Endothelial cell (in vitro differentiated cells): ENCODE measurements at places on chromosomes 3 and 15.
A peak's percentile ranks its signal among the peaks of the same experiment; 100 is the strongest.

DNA sequence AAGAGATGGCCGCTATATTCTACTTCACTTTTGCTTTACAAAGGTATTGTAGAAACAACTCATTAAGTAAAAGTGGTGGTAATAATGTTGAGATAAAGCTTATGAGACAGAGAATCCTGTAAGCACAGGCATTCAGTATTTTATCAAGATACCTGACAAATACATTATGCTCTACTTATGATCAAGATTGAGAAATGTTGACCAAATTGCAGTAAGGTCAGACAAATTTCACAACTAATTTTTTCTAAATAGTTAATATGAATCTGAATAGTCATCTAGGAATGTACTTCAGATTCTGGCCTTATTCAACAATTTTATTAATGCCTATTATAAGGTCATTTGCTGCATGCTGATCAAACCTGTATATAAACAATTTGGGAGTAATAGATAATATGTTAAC is 95.1 kb upstream of the MBNL1 start:
- DNase-seq, result no peak

DNA sequence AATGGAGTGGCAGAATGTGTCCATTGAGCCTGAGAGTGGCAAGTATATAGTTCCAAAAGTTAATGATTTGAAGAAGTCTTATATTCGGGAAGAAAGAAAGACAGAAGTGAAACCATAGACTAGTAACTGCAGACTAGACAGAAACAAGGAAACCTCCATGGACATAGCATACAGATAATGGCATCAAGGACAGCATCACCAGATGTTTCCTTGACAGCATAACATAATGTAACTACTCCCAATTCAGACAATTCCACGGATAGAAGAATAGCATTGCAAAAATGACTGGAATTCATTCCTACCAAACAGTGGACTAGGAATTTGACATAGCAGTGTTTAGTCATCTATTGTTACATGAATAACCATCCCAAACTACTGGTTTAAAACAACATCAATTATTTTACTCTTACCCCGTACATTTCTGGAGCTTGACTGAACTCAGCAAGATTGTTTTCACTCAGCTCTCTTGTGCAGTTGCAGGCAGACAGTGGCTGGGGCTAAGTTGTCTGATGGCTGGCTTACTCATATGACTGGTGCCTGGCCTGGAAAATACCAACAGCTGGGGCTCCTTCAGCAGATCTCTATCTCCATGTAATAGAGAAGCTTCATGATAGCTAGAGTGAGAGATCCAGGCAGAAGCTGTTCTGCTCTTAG is 109.7 kb upstream of the GADL1 start:
- no peak for DNase-seq

GRCh38 chr3:157626817-157627216 is 123.6 kb upstream of the VEPH1 start:
- no peak for DNase-seq

GRCh38 chr3:116186049-116186448 is 259.2 kb downstream of the LSAMP start:
- DNase-seq, result no peak

DNA sequence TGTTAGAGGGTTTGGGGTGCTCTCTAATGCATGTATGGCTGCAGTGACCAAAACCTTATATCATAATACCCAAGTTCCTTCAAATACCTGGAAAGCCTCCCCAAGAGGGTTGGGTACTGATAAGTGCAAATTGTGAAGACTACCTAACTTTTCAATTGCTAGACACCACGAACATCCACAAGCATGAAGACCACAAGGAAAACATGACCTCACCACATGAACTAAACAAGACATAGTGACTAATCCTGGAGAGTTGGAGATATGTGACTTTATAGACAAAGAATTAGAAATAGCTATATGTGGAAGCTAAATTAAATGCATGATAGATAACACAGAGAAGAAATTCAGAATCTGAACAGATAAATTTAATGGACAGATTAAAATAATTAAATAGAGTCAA is 23.9 kb upstream of the AADACL2 start:
- DNase-seq, result no peak

- DNase-seq, result no peak
Measured at GRCh38 chr15:30650012-30650929, 24.3 kb downstream of the ARHGAP11B start.

DNA sequence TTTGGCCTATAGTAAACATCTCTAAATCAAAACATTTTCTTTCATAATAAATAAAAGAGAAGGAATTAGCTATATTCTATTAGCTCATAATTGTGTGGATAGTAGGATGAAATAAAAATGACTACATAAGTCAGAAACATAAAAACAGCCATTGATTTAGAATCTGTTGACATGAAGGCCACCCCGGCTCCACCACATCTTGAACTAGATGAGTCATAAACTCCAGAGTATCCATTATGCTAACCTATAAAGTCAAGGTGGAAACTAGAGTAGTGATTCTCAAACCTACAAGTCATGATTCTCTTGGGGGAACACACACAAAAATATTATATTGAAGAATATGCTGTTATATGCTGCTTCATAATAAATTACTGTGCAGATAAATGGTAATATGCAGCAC is 831.0 kb downstream of the TUSC7 start:
- no peak for DNase-seq

DNA sequence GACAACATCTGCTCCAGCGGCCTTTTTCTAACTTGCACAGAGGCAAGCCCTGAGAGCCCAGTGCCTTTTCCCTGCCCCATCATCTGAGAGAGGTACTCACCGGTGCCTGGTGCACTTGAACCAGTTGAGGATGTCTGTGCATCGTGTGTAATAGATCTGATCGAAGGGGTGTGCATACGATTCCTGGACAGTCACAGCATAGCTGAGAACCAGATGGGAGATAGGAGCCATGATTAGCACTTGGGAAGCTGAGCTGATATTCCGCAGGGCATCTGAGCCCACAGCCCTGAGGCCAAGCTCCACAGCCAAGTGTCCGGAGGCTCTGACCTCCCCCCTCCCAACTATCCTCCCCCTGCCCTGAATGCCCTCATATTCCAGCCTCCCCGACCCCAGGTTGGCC is 129.8 kb downstream of the MEGF11 start:
- DNase-seq, result no peak

GRCh38 chr3:15845475-15845874 is 47.7 kb upstream of the ANKRD28 start:
- no peak for DNase-seq

GRCh38 chr15:83700082-83700481 is 46.2 kb downstream of the ADAMTSL3 start:
- DNase-seq, result no peak

DNA sequence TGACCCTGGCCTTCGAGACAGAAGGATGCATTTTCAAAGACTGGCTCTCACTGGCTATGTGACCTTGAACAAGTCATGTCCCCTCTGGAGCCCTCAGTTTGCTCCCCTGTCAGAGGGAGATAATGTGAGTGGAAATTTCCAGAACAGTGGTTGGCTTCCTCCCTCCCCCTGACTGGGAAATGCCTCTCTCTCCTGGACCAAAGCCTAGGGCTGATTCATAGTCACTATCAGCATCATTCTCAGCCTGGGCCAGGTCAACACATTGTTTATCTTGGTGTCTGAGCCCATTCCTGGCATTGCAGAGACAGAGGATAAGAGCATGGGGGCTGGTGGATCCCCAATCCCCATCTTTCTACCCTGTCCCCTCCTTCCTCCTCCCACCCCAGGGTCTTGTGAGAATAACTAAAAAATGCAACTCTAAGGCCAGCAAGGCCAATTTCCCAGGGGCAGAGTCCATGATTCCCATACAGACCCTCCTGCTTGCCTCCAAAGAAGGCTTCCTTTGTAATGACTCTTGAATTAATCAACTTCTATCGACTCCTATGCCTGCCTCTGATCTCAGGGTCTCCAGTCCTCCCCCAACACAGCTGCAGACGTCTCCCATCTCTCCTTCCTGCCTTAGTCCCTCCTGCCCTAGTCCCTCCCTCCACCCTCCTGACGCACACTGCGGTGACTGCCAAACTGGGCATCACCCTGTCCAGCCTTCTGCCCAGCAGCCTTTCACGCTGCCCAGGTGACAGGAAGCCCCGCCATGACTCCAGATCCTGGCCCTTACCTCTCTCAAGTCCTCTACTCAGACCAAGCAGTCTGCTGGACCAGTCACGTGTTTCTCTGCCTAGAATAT is 35.4 kb upstream of the CORO2B start:
- DNase-seq, result no peak

DNA sequence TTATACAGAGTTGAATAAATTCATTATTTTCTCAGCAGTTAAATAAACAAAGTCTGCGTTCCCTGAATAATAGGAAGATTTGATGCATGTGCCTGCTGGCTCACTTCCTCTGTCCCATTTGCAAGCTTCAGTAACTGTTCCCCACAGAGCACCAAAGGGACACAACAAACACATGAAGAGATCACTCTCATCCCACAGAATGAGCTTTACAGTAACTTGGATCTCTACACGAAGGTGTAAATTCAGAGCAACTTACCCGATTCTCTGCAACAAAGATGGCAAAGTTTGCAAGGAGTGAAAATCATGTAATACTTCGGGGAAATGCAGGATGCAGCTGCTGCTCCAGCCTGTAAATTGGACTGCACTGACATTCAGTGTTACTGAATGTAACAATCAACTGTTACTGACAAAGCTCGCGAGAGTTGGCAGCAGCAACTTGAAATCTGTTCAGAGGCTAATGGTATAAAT is at the start of gene BCHE:
TSS of gene BCHE (minus strand) at position 366 of the 468 bp plus-strand sequence. CDS start 6,390 bp downstream, outside the sequence.
- peak; percentile 22 for DNase-seq

DNA sequence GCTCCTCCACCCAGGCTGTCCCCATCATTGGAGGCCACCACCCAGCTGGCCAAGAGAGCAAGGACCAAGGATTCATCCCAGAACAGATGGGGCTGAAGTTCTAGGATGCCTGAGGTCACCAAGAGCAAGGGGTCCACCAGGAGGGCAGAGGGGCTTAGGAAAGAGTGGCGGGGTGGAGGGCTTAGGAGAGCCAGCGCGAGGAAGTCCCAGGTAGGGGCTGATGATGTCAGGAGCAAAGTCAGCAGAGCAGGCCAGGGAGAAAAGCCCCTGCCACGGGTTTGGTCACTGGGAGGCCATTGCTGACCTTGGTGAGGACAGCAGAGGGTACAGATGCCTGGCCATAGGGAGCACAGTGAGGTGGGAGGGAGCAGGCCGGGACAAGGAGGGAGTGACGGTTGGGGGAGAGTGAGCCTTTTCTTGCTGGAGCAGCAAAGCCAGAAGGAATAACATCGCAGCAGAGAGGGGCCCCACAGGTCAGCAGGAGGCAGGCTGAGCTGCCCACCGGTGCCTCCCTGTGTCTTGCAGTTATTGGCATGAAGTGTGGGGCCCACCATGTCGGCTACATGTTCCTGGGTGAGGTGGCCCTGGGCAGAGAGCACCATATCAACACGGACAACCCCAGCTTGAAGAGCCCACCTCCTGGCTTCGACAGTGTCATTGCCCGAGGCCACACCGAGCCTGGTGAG is 5.2 kb downstream of the PARP3 start:
- DNase-seq, result no peak

DNA sequence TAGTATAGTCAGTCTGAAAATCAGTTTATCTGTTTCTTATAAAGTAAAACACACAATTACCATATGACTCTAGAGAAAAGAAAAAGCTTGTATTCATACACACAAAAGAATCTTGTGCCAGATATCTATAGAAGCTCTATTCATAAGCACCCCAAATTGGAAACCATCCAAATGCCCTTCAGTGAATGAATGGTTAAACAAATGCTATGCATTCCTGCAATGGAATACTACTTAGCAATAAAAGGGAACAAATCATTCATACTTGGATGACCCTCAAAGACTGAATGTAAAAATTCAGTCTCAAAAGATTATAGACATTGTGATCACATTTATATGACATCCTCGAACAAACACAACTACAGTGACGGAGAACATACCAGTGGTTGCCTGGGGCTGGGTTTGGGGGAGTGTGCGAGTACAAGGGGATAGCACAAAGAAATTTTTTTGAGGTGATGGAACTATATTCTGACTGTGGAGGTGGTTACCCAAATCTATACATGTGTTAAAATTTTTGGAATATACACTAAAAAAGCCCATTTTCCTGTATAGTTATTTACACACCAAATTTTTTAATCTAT is 680.6 kb downstream of the NTRK3 start:
- DNase-seq, result no peak

- no peak for DNase-seq
Measured at GRCh38 chr15:96354731-96355567, 24.4 kb downstream of the NR2F2 start.

- DNase-seq, result no peak
Measured at GRCh38 chr3:7275396-7275795, 414.5 kb downstream of the GRM7 start.

GRCh38 chr15:94844198-94844537 is 612.8 kb downstream of the MCTP2 start:
- DNase-seq, result no peak

- no peak for DNase-seq
Measured at GRCh38 chr15:94130504-94130903, 100.9 kb upstream of the MCTP2 start.

- DNase-seq, result no peak
Measured at GRCh38 chr15:36358523-36358922, 220.9 kb upstream of the CDIN1 start.

DNA sequence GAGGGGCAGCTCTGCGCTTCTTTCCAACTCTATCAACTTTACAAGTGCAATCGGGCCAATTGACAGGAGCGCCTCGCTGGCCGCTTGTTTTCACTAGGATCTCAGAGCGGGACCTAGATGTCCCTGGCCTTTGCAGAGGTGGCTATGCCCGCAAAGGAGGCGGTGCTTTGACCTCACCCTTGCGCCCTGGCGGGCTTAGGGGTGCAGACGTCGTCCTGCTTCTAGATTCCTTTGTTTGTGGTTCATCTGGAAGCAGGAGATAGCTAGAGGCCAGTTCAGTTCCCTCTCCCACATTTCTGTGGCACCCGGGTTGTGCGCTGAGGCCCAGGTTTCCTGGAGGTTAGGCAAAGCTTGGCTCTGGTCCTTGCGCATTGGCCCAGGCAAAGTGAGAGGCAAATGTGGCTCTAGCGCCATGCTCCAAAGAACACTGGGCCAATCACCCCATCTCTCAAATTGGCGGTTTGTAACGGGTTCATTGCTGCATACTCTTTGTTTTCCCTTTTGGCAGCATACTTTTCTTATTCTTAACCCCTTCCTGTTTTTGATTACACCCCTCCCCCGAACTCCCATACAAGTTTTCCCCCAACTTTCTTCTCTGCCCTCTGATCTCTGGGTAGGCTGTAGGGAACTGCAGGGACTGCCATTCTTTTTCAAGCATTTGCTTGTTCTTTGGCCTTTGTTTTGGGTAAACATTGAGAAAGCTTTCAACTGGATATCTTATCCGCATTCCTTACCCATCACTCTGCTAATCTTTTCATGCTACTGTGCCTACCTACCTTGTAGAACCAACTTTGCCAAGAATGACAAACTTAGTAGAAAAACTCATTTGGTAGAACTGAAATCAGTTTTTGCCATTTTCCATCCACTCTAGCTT is 1.4 kb downstream of the PPM1L start:
- peak; percentile 22 for DNase-seq

DNA sequence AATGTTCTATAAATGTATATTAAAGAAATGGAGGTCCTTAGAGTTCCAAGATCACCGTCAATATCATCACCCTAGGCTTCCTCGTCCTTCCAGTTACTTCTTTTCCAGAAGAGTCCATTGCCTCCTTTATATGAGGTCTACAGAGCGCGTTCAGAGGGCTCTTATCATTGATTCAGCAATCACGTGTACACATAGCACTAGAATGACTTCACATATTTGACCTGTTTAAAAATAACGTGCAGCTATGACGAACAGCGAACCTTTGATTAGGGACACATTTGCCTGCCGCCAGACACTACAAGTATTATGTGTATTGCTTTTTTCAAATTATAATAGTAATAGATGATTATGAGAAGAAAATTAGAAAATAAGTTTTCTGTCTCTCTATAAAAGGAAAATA is 26.0 kb downstream of the IGF1R start:
- no peak for DNase-seq
